ENCODE measurements at places on chromosomes 5 and 9. TPM values are rescaled to one million over a fixed set of nuclear protein-coding genes. Genes with fewer than 3 reads are reported as not detected.
A peak's percentile ranks its signal among the peaks of the same experiment; 100 is the strongest.

The GPR150 gene
- not detected for total RNA-seq

The BARHL1 gene
- not detected for total RNA-seq

The MAMDC4 gene
- 1.3 TPM for total RNA-seq

The IFNA13 gene
- total RNA-seq = not detected

DNA sequence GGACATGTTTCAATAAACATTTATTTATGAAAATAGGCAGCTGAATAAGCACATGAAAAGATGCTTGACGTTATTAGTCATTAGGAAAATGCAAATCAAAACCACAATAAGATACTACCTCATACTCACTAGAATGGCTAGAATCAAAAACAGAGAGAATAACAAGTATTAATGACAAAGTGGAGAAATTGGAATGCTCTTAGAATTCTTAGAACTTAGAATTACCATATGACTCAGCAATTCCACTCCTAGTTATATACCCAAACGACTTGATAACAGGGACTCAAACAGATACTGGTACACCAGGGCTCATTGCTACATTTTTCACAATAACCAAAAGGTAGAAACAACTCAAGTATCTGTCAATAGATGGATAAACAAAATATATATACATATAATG is 15.1 kb upstream of the TRIM36 start:
- no peak for ATAC-seq

- no peak for ATAC-seq
These were observed 48.1 kb downstream of the CFAP90 start for GRCh38 chr5:7802855-7803254.

- no peak for ATAC-seq
These were observed 224.4 kb upstream of the PANK3 start for GRCh38 chr5:168803541-168803940.

DNA sequence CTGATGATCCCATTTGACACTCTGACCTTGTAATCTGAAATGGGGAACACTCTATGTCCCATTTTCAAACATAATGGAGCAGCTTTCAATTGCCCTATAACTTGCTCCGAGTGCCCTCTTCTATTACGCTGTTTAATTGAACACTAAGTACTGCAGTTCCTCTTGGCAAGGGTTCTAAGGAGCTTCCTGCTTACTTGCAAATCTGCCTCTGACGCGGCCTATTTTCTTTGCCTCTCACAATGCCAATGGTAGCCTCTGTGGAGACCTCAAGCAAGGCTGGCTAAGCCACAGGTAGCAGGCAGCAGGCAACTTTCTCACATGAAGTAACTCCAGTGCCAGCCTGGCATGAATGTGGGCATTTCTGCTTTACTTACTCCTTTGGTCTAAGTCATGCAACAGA is 443.4 kb upstream of the TRPC7 start:
- peak; percentile 30 for ATAC-seq

- ATAC-seq = no peak
These were observed 290.8 kb downstream of the YTHDC2 start for GRCh38 chr5:113804264-113804663.

GRCh38 chr9:74493512-74493911 is 3.6 kb upstream of the RORB start:
- ATAC-seq = no peak

DNA sequence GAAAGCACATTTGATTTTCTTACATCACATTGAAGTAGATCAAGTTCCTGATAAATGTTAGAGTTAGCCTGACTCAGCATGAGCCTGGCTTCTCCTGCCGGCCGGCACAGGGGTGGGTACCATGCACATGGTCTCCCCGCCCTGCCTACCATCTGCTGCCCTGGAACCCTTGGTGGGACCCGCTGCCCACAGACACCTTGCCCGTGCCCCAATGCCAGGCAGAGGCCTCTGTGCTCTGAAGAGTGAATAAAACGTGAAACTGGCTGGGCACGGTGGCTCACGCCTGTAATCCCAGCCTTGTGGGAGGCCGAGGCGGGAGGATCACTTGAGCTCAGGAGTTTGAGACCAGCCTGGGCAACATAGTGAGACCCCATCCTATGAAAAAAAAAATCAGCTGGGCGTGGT is 17.3 kb downstream of the EXD3 start:
- ATAC-seq = no peak

- ATAC-seq = no peak
These were observed 72.5 kb downstream of the PLAC8L1 start for GRCh38 chr5:146032911-146033310.

- no peak for ATAC-seq
These were observed 326.5 kb downstream of the SH3GL2 start for GRCh38 chr9:17905366-17905765.

DNA sequence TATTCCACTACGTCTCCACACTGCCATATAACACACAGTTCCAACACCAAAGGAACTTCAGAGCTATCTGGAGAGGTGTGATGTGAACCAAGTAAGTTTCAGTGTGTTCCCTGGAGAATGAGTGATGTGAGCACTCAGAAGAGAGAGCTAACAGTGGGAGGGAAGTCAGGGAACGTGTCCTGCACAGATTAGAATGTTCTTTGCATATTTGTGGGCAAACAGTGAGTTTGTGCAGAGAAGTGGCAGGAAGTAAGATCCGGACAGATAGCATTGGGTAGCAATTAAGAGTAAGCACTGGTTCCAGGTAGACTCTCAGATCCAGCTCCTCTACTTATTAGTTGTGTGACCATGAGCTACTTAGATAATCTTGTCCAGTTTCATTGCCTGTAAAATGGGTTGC is 206.4 kb downstream of the PDZD2 start:
- ATAC-seq = no peak

GRCh38 chr5:158513490-158514318 is 586.0 kb downstream of the EBF1 start:
- no peak for ATAC-seq

- no peak for ATAC-seq
These were observed 46.8 kb upstream of the NKD2 start for GRCh38 chr5:961711-962240.

GRCh38 chr5:115831163-115831768 is 10.1 kb downstream of the ATG12 start:
- peak; percentile 50 for ATAC-seq

GRCh38 chr5:143933451-143933850 is 121.5 kb downstream of the HMHB1 start:
- peak; percentile 72 for ATAC-seq

GRCh38 chr5:17219006-17219422 is 1.6 kb downstream of the BASP1 start:
- no peak for ATAC-seq

DNA sequence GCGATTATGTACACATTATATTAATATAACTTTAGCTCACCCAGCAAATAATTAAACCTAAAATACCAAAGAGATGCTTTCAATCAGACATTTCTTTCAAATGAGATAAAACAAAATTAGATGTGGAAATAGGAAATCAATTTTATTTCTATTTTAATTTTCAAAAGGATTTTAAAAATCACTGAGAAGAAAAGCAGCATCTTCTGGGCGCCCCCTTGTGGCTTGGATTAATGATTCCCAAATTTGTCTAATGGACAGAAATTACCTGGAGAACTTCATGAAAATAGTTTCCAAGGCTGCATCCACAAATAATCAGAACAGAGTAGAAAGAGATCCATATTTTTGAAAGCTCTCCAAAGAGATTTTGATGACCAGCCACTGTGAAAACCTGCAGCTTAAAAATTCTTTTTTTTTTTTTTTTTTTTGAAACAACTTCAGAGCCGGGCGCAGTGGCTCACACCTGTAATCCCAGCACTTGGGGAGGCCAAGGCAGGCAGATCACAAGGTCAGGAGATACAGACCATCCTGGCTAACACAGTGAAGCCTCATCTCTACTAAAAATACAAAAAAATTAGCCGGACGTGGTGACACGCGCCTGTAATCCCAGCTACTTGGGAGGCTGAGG is 50.9 kb upstream of the CEMIP2 start:
- ATAC-seq = no peak

DNA sequence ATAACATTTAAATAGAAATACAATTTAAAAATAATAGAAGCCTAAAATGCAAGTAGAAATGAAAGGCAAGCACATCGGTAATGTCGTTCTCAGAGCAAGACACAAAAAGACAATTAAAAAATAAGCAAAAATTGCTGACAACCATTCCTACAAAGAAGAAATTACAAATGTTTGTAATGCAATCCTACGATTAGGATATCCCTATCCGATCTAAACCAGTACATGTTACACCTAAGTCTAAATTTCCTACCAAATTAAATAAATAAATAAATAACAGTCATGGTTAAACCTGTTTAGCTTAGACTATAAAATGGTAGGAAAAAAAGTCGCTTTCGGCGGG is 90.0 kb downstream of the ANXA2R start:
- ATAC-seq = no peak

- no peak for ATAC-seq
These were observed 48.5 kb upstream of the SNCAIP start for GRCh38 chr5:122263352-122264030.

GRCh38 chr5:170070556-170071412 is 34.9 kb upstream of the FOXI1 start:
- ATAC-seq = no peak

DNA sequence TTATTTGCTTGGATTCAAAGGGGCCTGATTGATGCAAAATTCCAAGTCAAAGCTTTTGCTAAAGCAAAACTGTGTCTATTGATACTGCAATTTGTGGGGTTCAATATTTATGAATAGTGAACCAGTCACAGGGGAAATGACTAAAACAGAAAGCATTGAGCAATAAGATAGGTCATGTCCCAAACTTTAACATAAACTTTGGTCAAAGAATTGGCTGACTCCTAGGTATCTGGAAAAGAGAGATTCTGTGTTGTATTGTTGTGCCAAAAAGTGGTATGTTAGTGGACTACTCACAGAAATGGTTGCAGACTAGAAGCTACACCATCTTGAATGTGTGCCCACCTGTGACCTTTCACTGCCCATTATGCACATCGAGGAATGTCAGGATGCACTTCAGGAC is 585.5 kb upstream of the RGMB start:
- no peak for ATAC-seq

- ATAC-seq = peak; percentile 54
These were observed 23.5 kb upstream of the IFNE start for GRCh38 chr9:21505425-21506179.

- ATAC-seq = no peak
These were observed 146.5 kb downstream of the NSG2 start for GRCh38 chr5:174191850-174192655.

- no peak for ATAC-seq
These were observed 351.0 kb downstream of the SPOCK1 start for GRCh38 chr5:137148159-137148558.
